ENCODE measurements at places on chromosomes 5 and 9.

GRCh38 chr5:180791611-180792213 lies 10.9 kb downstream of the MGAT1 start:
- DNase-seq: no peak

GRCh38 chr5:156359476-156359875 lies 32.5 kb downstream of the SGCD start:
- no peak for DNase-seq

GRCh38 chr5:56457887-56458812 lies 225.0 kb upstream of the ANKRD55 start:
- no peak for DNase-seq

DNA sequence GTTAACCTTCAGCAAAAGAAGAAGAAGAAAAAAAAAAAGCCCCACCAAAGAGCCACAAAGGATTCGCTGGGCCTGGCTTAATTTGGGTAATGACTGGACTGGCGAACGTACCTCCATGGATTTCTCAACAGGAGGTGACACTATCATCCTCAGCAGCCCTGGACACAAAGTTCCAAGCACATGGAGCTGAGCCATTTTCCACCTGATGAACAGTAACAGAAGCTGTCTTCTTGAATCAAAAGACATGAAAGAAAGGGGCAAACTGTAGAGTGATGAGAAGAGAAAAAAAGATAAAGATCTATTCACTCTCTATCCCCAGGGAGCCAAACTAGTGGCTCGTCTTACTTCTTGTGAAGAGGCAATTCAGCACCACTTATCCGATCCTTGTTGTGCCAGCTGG lies 150.2 kb upstream of the TRPM3 start:
- no peak for DNase-seq

- no peak for DNase-seq
Measured at GRCh38 chr5:76682387-76682786, 33.5 kb upstream of the F2R start.

DNA sequence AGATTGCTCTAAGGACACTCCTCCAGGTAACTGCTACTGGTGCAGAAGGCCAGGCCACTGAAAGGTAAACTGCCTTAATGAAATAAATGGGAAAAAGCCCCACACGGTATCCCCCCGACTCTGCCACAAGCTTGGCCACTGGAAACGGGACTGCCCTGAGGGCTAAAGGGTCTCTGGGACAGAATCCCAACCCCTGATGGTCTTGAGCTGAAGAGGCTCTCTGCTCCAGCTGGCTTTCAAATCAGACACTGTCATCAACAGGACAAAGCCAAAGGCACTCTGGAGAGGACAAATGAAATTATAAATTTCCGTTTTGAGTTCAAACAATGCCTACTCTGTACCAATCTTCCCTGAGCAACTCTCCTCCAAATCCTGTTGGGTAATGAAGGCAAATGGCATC lies 33.6 kb upstream of the HMGCR start:
- DNase-seq: no peak

GRCh38 chr9:69168709-69169217 lies 5.3 kb upstream of the TJP2 start:
- no peak for DNase-seq
